ENCODE measurements at places on chromosomes 7 and 10. TPM values are rescaled to one million over a fixed set of nuclear protein-coding genes. Genes with fewer than 3 reads are reported as not detected.

GRCh38 chr10:99766302-99766681, 16.1 kb upstream of the ABCC2 start:
- DNase-seq, result no peak

DNA sequence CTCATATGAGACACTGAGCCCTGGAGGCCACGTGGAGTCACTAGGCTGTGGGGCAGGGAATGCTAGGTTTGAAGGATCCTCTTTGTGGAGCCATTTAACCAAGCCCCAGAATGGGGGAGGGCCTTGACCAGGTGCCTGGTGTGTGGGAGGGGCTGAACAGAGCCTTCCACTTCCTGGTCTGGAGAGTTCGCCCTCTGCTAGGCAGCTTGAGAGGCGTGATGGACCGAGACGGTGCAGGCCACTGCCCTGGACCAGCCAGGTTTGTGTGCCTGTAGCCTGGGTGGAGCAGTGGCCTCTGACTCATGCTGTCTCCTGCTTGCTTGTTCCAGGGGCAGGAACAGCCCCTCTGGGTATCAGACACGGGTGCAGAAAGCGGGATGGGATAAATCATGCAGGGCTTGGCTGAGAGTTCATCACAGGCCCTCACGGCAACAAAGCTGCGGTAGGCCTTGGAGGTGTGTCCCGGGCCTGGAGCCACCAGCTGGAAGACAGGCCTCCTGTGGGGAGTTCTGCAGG, 27.4 kb downstream of the ADAMTS14 start:
- no peak for DNase-seq

DNA sequence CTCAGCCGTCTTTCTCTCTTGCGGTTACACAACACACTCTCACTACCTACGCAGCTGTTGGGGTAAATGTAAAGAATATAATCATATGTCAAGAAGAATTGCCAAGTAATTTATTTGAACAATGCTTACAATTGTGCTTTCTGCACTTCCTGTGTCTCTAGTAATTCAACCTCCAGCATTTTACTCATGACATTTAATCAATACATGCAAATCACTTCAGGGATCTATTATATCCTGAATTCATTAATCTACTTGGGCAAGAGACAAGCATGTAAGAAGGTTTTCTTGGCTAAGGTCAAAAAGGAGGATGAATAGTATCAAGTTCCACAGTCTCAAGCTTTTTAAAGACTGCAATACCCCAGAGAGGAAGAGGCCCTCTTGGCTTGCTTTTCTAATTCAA, 562.9 kb upstream of the ADARB2 start:
- no peak for DNase-seq

WNT16 gene
- 3.2 TPM for polyA plus RNA-seq

Data from spinal cord (tissue), 10 donors.